ENCODE measurements at places on chromosomes 3 and 15. TPM values are rescaled to one million over a fixed set of nuclear protein-coding genes. Genes with fewer than 3 reads are reported as not detected.

CCNB2 gene
- total RNA-seq: not detected

MUC20 gene
- total RNA-seq: 4.1 TPM

- no peak for DNase-seq
These were observed 18.5 kb downstream of the PAQR9 start for GRCh38 chr3:142945023-142945422.

DNA sequence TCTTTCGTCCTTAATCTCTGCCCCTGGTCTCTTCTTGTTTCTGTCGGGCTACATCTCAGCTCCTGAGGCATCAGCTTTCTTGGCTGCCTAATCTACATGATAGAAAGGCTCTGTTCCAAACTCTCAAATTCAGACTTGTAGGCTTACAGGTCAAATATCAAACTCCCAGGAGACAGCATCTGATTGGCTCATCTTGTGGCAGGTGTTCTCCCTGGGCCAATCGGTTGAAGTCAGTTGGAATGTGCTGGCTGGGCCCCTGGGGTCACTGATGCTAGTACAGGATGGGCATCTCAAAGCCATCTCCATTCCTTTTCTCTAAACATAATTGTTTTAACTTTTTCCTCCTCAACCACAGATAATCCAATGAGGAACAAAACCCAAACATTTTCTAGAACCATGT, 198.7 kb downstream of the CNTN3 start:
- no peak for DNase-seq

CCR5 gene
- total RNA-seq: 1.1 TPM

DNA sequence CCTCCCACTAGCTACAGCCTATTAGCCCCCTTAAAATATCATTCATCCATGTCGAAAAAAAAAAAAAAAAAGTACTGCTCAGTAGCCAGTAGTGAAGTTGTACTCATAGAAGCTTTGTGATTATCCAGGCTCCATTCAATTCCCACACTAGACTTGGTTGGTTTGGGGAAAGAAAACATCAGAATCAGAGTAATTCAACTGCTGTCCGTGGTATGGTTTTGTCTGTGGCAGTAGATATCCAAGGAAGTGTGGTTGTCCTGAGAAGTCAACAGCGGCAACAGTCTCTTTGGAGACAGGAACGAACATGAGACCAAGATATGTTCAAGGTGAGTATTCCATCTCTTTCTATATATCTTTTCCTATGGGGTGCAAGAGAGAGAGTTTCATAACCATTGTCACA, 99.2 kb downstream of the GOLIM4 start:
- no peak for DNase-seq

- no peak for DNase-seq
These were observed 124.2 kb downstream of the EEFSEC start for GRCh38 chr3:128277378-128278069.

DNA sequence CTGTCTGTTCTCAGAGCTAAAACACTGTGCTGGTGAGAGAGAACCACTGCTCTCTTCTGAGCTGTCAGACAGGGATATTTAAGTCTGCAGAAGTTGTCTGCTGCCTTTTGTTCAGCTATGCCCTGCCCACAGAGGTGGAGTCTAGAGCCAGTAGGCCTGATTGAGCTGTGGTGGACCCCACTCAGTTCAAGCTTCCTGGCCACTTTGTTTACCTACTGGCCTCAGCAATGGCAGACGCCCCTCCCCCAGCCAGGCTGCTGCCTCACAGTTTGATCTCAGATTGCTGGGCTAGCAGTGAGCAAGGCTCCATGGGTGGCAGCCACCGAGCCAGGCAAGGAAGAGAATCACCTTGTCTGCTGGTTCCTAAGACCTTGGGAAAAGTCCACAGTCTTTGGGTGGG, 21.0 kb upstream of the CACNA1D start:
- DNase-seq: no peak

Data from CD4-positive, alpha-beta T cell (primary cell).